ENCODE measurements at places on chromosomes 1 and 21.

DNA sequence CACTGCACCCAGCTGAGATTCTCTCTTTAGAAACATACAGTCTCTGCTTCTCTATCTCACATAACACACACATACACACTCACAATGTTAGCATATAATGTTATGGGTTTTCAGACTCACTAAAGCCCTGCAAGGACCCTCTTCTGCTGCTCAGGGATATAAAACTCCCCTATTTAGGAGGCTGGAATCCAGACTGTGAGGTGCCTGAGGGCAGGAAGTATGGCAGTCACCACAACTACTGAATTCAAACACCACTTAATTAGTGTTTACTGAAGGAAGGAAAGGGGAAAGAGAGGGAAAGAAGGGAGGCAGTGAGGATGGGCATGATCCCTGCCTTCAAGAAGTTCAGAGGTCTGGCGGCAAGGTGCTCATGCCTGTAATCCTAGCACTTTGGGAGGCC lies 7.8 kb upstream of the CDK18 start:
- DNase-seq: no peak

GRCh38 chr1:211487672-211488208 lies 4.2 kb downstream of the RD3 start:
- no peak for DNase-seq

GRCh38 chr1:209875515-209875914 lies 47.7 kb downstream of the UTP25 start:
- DNase-seq: no peak

DNA sequence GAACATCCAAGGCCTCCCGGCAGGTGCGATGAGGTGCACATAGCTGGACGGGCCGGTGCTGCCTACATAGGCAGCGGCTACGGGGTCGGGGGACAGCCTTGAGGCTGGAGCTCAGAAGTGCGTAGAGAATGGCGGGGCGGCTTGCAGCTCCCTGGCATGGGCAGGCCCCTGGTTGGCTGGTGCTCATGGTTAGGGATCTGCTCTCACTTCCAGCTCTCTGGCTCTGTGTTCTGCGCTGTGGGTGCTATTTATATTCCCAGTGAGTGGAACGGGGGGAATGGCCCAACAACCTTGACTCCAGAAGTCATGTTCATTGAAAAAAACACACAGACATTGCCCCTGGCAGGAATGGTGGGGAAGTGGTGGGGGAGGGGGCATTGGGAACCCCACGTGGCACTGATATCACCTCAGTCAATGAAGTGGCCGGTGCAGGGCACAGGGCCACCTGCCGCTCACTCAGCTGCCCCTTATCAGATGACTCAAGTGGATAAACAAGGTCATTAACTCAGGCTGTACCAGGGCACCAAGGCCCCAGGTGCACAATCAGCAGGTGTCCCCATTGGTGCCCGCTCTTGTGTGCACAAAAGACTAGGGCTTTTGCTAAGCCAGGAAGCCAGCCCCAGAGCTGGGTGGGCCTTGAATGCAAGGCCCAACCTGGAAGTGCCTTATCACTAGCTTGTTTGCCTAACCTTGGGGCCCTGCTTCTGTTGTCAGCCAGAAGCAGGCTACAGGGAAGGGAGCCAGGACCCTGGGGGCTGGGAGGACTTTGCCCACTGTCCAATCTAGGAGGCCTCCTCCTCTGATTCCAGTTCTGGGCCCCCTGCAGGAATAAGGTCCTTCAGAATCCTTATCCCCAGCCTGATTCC lies at the start of gene NR0B2:
Gene NR0B2 (minus strand): TSS at position 222 of the 866 bp plus-strand sequence. CDS start 35 bp downstream, at position 187.
- no peak for DNase-seq

- no peak for DNase-seq
Observed at GRCh38 chr1:244207042-244207934, 156.2 kb downstream of the ZBTB18 start.

GRCh38 chr21:26732432-26733221 lies 112.6 kb downstream of the ADAMTS1 start:
- DNase-seq: no peak

DNA sequence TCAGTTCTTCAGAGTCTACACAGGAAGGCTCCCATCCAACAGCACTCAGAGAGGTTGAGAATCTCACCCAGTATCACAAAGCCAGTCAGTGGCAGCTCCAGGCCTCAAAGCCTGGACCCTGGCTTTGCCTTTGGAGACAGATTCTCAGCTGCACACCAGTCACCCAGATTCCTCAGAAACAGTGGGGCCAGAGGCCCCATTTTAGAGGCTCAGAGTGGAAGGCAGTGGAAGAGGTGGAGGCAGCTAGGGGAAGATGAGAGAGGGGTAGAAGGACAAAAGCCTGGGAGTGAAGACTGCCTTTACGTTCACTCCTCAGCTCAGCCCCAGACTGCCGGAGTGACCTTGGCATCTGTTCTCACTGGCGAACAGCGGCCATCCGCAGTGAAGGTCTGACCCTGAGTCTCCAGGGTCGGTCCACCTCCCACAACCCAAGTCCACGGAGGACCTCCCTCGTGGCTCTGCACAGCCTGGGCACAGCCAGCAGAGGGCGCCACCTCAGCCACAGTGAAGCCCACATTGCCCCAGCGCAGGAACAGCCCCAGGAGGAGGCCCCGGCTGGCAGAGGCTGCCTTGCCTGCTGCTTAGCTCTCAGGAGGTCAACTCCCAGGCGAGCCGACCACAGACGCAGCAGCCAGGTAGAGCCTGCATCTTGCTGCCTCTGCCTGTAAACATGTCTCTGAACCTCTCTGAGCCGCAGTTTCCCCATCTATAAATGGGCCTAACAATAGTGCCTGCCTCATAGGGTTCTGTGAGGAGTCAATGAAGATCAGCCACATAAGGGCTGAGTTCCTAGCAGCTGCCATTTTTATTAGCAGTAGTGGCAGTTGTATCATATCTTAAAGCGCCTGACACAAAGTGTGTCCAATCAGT lies 5.9 kb upstream of the FNDC5 start:
- DNase-seq: no peak

DNA sequence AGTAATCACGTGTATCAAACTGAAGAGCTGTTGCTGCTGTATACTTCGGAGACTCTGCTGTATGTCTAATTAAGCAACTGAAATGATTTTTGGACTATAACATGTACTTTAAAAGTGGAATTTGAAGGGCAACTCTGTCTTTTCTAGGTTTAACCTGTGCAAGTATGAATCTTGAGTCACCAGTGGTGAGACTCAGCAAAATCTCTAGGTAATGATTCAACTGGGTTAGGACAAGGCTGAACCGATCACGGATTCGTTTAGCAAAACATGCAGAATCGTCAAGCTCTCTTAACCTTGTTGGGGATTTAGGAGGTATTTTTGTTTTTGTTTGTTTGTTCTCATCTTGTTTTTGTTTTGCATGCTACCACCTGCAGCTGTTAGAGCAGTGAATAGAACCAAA lies 149.6 kb downstream of the CYYR1 start:
- no peak for DNase-seq

DNA sequence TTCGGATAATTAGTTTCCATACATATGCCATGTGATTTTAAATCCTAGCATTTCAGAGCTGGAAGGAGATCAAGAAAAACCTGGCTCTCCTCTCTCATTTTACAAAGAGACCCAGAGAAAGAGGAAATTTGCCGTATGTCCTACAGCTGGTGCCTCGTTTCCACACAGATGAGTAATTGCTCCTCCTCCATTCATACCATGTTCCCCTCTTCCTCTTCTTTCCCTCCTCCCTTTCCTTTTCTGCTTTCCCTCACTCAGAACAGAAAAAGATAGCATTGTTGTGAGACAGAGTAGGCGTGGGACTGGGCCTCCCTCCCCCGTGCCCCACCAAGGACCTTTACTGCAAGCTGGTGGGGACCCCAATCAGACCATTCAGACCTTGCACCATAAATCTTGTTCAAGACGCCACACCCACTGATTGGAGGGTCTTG lies 13.7 kb upstream of the SLC44A3 start:
- DNase-seq: no peak

DNA sequence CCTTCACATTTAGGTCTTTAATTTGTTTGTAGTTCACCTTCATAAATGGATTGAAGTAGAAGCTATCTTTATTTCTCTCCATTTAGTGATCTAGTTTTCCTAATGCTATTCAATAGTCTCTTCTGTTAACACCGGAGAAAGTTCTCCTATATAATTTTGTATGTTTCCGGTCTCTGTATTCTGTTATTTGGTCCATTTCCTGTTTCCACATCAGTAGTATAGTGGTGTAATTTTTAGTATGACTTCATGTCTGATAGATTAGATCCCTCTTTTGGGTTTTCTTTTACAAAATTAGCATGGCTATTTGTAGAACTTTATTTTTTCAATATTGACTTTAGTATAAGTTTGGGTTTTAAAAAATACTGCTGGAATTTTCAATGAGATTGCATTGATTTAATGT lies 41.6 kb upstream of the PKP1 start:
- DNase-seq: no peak

GRCh38 chr1:198083549-198083948 lies 73.2 kb upstream of the NEK7 start:
- DNase-seq: no peak

GRCh38 chr21:43362915-43363314 lies 64.0 kb downstream of the SIK1 start:
- DNase-seq: no peak

DNA sequence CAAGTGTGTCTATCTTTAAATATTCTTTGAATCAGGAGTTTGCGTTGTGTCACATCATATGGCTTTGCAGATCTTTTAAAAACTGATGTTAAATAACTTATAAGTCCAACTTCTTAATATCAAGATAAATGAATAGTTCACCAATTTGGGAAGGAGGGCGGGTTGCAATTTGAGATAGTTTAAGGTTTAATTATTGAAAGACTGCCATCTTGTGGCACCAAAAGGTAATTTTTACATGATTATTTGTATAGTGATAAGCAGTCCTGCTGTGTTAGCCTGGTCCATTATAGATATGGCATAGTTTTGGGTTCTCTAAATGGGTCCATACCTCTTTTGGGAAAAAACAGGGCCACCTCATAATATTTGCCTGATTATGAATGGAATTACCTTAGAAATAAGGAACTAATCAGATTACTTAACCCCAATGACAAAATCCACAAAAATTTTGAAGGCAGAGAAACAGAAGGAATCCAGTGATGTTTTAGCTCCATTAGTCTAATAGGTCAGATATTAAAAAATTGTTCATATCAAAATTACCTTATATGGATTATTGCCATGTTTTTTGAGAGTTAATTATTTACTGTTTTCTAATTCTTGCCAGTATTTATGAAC lies 64.3 kb downstream of the PRKAA2 start:
- DNase-seq: no peak

GRCh38 chr1:180969434-180969833 lies 53.2 kb downstream of the STX6 start:
- DNase-seq: no peak

- DNase-seq: no peak
Observed at GRCh38 chr1:227919906-227920305, 27.8 kb downstream of the WNT9A start.

All from stimulated activated CD4-positive, alpha-beta T cell treated with anti-CD3 and anti-CD28 coated beads, Interleukin-1b, Interleukin-23, amount 100 ng/mL, for 1 hour (primary cell).